Cardiac atrium fibroblast (primary cell): ENCODE measurements at places on chromosomes 2 and 18. TPM values are rescaled to one million over a fixed set of nuclear protein-coding genes. Genes with fewer than 3 reads are reported as not detected.

The HAT1 gene
- 18.8 and 24.5 TPM in 2 replicates for total RNA-seq

The PARD3B gene
- 3.1 and 3.4 TPM in 2 replicates for total RNA-seq

The TSGA10 gene
- 0.16 and 0.18 TPM in 2 replicates for total RNA-seq

The CNDP1 gene
- not detected in 2 replicates for total RNA-seq

The HOXD13 gene
- total RNA-seq, result not detected in 2 replicates

The TNFRSF11A gene
- 0.72 and 2.4 TPM in 2 replicates for total RNA-seq

The VIT gene
- total RNA-seq, result 0.36 and 1.1 TPM in 2 replicates

The MOCOS gene
- total RNA-seq, result 1.1 and 2.3 TPM in 2 replicates

The NYAP2 gene
- not detected in 2 replicates for total RNA-seq

The CDH2 gene
- total RNA-seq, result 23.8 and 47.6 TPM in 2 replicates

The OTOF gene
- 0.81 TPM in 1 of 2 replicates, not detected in the other for total RNA-seq

The IL1B gene
- total RNA-seq, result 0.72 and 8.4 TPM in 2 replicates

The KCNS3 gene
- total RNA-seq, result 0.18 and 7.6 TPM in 2 replicates

The GKN1 gene
- total RNA-seq, result not detected in 2 replicates

The AMER3 gene
- not detected in 2 replicates for total RNA-seq

The SOCS6 gene
- 13.2 and 18.1 TPM in 2 replicates for total RNA-seq

The ST6GAL2 gene
- total RNA-seq, result 0.18 TPM in 1 of 2 replicates, not detected in the other

The SERPINB12 gene
- total RNA-seq, result not detected in 2 replicates

The CD8A gene
- total RNA-seq, result not detected in 2 replicates

The WDR33 gene
- total RNA-seq, result 13.3 and 13.5 TPM in 2 replicates

The CFAP65 gene
- total RNA-seq, result not detected in 2 replicates

The NCKAP5 gene
- total RNA-seq, result not detected in 2 replicates

The FBXO15 gene
- not detected in 2 replicates for total RNA-seq

The SCN2A gene
- total RNA-seq, result not detected in 2 replicates

The ZNF385B gene
- total RNA-seq, result not detected in 2 replicates

The ANXA4 gene
- total RNA-seq, result 21.1 and 38.7 TPM in 2 replicates

The UNC80 gene
- total RNA-seq, result not detected in 2 replicates

The DSEL gene
- 21.3 and 26.1 TPM in 2 replicates for total RNA-seq

The ZNF407 gene
- total RNA-seq, result 4.4 and 5.8 TPM in 2 replicates

The KCNIP3 gene
- 4.4 and 10.3 TPM in 2 replicates for total RNA-seq
